Endodermal cell (in vitro differentiated cells): ENCODE measurements at places on chromosomes 1 and 21. TPM values are rescaled to one million over a fixed set of nuclear protein-coding genes. Genes with fewer than 3 reads are reported as not detected.
A peak's percentile ranks its signal among the peaks of the same experiment; 100 is the strongest.

Gene MYCBP
- total RNA-seq = 23.0 to 34.6 TPM (median 33.7 TPM) in 3 replicates

Gene USH2A
- total RNA-seq = 0.16 to 0.62 TPM (median 0.17 TPM) in 3 replicates

Gene KCNJ9
- not detected in 3 replicates for total RNA-seq

Gene CELA2B
- not detected in 3 replicates for total RNA-seq

Gene FGR
- not detected in 3 replicates for total RNA-seq

Gene PLEKHA6
- 36.2 and 37.0 TPM in 2 replicates for total RNA-seq

Gene KIF17
- total RNA-seq = 7.7 to 8.9 TPM (median 8.0 TPM) in 3 replicates

Gene LCE1E
- not detected in 2 replicates for total RNA-seq

Gene NT5C1A
- total RNA-seq = 0.33 TPM in 1 of 3 replicates, not detected in the others

Gene CELSR2
- 14.2 and 16.1 TPM in 2 replicates for total RNA-seq

Gene PDC
- total RNA-seq = not detected in 3 replicates

Gene OR6N1
- total RNA-seq = not detected in 2 replicates

Gene PAPPA2
- 1.3 and 1.6 TPM in 2 replicates for total RNA-seq

- no peak for DNase-seq
Observed at GRCh38 chr1:227910511-227911153, 37.1 kb downstream of the WNT9A start.

GRCh38 chr21:35974775-35975174, 85.6 kb downstream of the SETD4 start:
- no peak for DNase-seq

- DNase-seq = no peak
Observed at GRCh38 chr1:236144446-236145150, 2.3 kb downstream of the GPR137B start.

- no peak for DNase-seq
Observed at GRCh38 chr1:186740324-186740723, 60.1 kb upstream of the PTGS2 start.

DNA sequence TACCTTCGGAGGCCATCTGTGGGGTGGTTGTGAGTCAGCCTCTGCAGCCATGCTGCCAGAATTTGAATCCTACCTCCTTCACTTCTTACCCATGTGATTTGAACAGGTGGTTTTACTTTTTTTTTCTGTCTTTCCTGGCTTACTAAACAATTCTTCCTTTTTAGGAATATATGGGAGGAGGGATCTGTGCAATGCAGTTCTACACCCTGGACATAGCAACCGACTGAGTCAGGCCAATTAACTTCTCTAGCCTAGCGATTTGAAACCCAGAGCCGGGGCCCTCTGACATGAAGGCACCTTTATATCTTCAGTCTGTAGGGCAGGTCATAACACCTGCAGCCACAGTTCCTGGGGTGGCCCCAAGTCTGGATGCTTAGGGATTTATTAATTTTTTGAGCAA, 83.6 kb downstream of the ST6GALNAC3 start:
- no peak for DNase-seq

- no peak for DNase-seq
Observed at GRCh38 chr1:4530166-4530785, 124.1 kb upstream of the AJAP1 start.

GRCh38 chr1:15417059-15417934, 7.6 kb downstream of the EFHD2 start:
- no peak for DNase-seq

- DNase-seq = peak; percentile 6
Observed at GRCh38 chr21:45588871-45589491, 46.7 kb upstream of the SLC19A1 start.

DNA sequence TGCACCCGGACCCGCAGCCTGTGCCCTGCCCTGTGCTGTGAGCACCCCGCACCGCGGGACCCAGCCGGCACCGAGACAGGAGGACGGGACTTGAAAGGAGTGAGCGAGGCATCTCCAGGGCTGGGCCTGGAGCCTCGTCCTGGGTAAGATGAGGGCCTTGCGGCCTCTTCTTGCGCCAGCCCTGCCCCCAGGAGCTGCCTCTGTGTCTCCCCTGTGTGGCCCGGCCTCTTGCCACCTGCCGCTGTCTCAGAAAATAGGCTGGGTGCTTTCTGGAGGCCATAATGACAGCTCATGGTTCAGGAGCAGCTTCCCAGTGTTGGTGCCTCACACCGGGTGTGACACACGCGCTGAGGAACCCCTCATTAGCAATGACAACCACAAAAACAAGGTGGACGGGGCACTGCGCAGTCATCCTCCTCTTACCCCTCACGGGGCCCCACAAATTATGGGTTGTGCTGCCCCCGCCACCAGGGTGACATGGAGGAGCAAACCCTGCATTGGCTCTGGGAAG, 161.5 kb upstream of the C1orf174 start:
- no peak for DNase-seq

DNA sequence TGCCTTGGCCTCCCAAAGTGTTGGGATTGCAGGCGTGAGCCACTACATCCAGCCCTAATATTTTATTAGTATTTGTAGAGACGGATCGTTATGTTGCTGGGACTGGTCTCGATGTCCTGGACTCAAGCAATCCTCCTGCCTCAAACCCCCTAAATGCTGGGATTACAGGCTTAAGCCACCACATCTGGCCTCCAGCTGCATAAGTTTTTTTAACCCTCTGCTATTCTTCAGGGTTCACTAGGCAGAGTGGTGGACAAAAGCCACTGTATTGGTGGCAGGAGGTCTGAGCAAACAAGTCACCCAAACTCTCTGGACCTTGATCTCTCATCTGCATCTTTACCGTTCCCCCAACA, 10.1 kb upstream of the CLIC4 start:
- peak; percentile 41 for DNase-seq

DNA sequence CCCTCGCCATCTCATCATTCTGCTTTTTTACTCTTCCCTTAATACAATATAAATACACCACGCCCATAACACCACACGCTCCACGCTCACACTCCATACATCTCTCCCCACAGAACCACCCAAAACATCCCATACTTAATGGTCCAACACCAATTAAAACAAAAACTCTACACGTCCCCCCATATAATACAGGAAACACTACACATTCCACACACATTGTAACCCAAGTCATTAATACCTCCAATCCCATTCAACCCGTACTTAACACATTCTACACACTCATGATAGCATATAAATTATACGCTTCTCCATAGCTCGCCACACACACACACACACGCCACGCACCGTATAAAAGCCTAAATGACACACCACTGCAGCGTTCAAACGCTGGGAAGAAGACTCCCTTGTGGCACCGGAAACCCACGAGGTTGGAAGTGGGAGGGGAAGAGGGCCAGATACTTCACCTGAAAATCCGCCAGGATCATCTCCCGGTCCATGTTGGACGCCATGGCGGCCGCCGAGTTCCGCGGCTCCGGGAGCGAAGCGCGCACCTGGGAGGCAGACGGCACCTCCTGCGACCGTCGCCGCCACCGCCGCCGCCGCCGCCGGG, 659 bp downstream of the FAF1 start:
- DNase-seq = no peak

DNA sequence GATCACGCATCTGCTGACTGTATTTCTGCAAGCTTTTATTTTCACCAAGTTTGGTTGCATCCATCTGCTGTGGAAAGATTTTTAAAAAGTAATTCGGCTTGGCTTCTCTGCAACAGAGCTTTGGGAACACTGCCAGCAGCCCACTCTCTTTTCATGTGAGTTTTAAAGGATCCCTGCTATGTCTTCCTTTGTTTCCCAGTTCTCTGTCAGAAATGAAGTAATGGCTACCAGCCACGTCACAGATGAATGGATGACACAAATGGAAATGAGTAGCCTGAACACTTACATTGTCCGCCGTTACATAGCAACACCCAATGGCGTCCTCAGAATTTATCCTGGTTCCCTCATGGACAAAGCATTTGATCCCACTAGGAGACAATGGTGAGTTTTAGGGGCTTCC, 80.6 kb upstream of the RAVER2 start:
- DNase-seq = no peak

GRCh38 chr1:43925846-43926245, 7.8 kb upstream of the ARTN start:
- no peak for DNase-seq

DNA sequence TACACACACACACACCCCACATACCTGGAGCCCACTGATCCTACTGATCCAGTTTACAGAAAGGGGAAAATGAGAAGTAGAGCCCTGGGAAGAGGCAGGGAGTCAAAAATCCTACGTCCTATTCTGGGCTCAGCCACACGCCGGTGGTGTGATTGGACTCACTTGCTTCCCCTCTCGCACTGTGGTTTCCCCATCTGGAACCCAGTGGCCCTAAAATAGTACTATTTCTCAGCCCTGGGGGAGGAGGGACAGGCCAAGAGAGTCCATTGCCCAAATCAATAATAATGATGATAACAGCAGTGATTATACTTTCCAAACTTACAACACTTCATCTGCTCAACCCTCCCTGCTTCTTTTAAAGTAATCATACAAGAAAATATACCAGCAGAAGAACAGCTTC, 2.9 kb upstream of the PIGR start:
- no peak for DNase-seq

- DNase-seq = no peak
Observed at GRCh38 chr1:15627343-15627988, 10.2 kb downstream of the DDI2 start.

GRCh38 chr1:84869720-84870119, 23.3 kb downstream of the LPAR3 start:
- DNase-seq = no peak

DNA sequence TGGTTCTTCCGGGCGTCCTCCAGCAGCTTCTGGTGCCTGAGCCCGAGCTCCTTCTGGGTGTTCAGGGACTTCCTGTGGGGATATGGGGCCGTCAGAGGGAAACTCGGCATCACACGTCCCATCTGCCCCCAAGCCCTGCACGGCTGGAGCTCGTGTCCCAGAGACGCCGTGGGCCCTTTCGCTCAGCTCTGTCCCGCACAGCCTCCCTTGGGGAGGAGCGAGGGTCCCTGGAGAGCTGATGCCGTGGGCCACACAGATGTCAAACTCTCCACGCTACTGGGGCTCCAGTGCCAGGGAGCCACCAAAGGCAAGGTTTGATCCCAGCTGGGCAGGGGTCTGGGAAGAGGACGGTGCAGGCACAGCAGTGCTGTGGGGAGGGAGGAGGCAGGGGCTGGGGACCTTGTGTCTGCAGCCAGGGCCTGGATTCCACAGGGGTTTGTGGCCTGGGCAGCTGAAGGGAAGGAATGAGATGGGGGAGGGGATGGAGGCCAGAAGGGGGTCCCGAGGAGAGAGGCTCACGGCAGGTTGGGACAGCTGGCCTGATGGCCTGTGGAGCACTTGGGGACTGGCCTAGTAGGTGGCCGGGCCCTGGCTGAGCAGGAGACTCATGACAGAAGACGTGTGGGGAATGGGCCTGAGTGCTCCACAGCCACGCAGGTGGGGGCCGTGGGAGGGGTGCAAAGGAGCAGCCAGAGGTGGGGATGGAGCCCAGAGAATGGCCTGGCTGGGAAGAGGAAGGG, 30.4 kb downstream of the CFAP74 start:
- no peak for DNase-seq

GRCh38 chr1:228984646-228985631, 249.7 kb downstream of the RHOU start:
- DNase-seq = peak; percentile 32

DNA sequence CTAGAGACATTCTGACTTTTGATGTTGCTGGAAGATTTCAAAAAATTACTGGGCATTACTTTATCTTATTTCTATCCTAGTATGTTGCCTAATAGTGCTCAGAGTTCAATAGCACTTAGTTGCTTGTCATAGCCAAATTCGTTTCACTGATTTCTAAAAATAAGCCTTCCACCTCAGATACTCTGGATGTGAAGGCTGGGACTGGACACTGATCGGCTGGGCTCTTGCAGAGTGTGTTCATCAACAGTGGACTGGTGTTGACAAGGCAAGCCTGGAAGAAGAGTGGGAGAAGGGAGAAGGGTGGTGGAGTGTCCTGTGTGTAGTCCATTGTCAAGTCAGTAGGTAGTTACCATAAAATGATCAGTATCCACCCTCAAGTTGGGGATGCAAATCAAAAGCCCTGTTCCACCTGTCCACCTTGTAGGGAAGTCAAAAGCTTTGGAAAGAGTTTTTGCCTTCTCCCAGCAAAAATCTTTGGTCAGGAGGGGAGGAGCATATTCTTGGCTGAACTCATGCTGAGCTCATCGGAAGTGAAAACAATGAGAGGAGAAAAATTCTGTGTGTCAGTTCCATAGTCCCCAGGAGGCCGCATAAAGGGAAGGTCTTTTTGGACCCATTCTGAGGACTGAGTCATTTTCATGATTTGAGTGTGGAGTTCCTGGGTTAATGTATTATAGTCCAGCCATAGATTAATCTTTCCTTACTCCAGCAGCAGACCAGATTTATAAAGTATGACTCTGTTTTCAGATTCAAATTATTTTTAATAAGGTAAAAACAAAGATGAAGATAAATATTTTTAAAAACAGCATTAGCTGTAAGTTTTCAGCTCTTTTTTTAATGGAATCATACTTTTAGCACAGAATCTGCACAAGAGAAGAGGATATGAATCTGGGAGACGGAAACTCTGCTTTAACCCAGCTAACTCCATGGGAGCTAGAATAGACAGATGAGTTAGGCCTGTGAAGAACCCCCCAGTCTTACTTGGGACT, 99.5 kb upstream of the BMP8A start:
- no peak for DNase-seq

GRCh38 chr1:214332946-214333798, 52.2 kb downstream of the SMYD2 start:
- peak; percentile 87 for DNase-seq

DNA sequence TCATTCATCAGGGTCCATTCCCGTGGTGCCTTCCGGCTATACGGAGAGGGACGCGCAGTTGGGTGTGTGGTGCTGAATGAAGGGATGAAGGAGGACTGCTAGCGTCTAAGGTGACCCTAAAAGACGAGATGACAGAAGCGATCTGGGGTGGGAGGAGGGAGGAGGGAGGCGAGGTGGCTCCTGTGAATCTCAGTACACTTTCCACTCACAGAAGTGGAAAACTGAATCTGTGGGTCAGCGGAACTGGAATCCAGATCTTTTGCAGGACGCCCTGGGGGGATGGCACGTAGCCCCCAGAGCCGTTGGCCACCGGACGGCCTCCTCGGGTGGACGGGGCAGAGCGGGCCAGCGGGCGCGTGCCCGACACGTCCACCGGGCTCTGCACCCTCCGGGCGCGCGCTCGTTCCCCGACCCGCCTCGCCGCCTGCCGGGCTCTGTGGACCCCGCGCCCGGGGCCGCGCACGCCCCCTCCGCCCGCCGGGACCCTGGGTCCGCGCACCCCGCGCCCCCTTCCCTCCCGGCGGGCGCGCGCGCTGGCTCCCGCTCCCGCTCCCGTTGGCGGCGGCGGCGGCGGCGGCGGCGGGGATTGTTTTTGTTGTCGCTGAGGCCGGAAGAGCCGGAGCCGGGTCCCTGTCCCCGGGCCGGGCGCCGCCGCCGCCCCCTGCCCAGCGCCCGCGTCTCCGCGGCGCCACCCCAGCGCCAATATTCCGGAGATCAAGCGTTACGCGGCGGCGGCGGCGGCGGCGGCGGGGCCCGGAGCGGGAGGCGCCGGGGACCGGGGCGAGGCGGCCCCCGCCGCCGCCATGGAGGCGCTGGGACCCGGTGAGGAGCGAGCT, at the start of gene AGO4:
TSS of gene AGO4 (plus strand) at position 403 of the 836 bp plus-strand sequence. CDS start at position 804, 401 bp downstream.
- DNase-seq = peak; percentile 82

GRCh38 chr1:35637401-35637809, 3.9 kb downstream of the PSMB2 start:
- DNase-seq = no peak

GRCh38 chr1:204684206-204684570, 1.4 kb downstream of the LRRN2 start:
- DNase-seq = peak; percentile 62

GRCh38 chr1:233679591-233680373, 65.9 kb downstream of the KCNK1 start:
- no peak for DNase-seq

- no peak for DNase-seq
Observed at GRCh38 chr1:228118040-228118439, 8.9 kb upstream of the MRPL55 start.

GRCh38 chr21:23039846-23040245, 2041.6 kb downstream of the NCAM2 start:
- DNase-seq = no peak

- DNase-seq = no peak
Observed at GRCh38 chr1:45989249-45989648, 143.2 kb downstream of the PIK3R3 start.
